ENCODE measurements at places on chromosomes 1 and 21.

DNA sequence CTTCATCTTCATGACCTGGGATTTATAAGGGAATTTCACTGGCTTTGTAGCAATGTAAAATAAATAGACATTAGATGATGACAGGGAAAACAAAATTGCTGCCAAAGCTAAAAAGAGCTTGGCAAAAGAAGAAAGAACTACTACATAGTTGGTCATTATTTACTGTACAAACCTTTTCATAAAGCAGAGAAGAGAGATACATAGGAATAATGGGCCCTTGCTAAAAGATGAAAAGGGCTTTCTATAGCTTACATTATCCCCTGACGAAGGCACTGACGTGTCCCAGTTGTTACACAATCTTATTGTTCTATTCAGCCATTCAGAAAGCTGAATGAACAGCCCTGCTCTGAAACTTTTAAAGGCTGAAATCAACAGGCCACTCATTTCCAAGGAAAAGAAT, 57.1 kb downstream of the ZC3H11B start:
- DNase-seq = peak; percentile 66

DNA sequence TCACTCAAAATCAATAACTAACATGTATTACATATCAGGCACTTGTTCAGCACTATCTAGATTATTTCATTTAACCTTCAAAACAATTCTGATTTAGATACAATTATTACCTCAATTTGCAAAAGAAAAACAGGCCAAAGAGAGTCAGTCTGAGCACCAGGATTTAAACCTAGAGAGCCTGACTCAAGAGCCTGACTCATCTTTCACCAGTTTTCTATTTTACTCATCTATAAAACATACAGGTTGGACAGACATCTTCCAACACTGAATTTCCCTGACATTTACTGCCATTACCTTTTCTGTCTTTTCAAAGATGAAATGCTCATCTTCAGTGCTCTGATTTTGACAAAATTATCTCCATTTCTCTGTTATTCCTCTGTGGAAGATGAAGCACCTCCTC, 116.5 kb downstream of the MRPL39 start:
- no peak for DNase-seq

DNA sequence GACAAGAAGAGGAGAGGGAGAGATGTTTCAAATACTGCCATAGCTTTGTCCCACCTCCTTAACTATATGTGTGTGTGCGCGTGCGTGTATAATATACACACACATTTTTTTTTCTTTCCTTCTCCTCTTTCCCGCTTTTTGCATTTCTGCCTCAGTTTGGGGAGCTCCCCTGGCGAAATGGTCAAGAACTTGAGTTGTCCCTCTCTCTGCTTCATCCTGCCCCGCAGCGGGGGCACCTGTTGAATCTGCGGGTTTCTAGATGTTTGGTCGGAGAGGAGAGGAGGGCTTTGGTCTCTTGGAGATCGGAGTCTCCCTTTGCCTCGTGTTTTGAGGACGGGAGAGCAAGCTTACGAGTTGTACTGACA, 504 bp downstream of the SCCPDH start:
- DNase-seq = peak; percentile 79

DNA sequence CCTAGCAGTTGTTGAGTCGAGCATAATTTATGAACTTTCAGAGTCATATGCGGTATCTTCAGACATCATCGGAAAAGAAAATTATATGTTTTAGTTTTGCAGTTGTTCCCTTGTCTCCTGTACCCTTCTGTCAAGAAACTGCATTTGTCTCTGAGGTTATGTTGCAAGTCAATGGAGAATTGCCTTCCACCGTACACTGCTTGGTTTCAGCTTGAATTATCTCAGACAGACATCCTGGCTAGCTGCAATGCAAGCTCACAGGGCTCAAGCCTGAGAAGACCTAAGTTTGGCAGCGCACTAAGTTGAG, 156.0 kb downstream of the NFIA start:
- DNase-seq = no peak

- DNase-seq = no peak
Observed at GRCh38 chr1:16302709-16303627, 49.3 kb downstream of the FBXO42 start.

GRCh38 chr1:41631154-41631553, 146.7 kb upstream of the EDN2 start:
- no peak for DNase-seq

GRCh38 chr1:19737104-19737825, 62.5 kb downstream of the TMCO4 start:
- DNase-seq = no peak

GRCh38 chr1:206631085-206631509, 4.2 kb upstream of the DYRK3 start:
- DNase-seq = peak; percentile 62

GRCh38 chr1:99992760-99993467, 23.1 kb downstream of the SLC35A3 start:
- no peak for DNase-seq

GRCh38 chr1:208318150-208318734, 74.1 kb upstream of the PLXNA2 start:
- no peak for DNase-seq

- DNase-seq = no peak
Observed at GRCh38 chr21:42257091-42257765, 38.3 kb downstream of the ABCG1 start.
